ENCODE measurements at places on chromosomes 2 and 18.
A peak's percentile ranks its signal among the peaks of the same experiment; 100 is the strongest.

GRCh38 chr2:209091056-209091455 lies 332.8 kb upstream of the MAP2 start:
- DNase-seq, result no peak

GRCh38 chr2:535222-535621 lies 142.0 kb downstream of the TMEM18 start:
- peak; percentile 5 for DNase-seq

DNA sequence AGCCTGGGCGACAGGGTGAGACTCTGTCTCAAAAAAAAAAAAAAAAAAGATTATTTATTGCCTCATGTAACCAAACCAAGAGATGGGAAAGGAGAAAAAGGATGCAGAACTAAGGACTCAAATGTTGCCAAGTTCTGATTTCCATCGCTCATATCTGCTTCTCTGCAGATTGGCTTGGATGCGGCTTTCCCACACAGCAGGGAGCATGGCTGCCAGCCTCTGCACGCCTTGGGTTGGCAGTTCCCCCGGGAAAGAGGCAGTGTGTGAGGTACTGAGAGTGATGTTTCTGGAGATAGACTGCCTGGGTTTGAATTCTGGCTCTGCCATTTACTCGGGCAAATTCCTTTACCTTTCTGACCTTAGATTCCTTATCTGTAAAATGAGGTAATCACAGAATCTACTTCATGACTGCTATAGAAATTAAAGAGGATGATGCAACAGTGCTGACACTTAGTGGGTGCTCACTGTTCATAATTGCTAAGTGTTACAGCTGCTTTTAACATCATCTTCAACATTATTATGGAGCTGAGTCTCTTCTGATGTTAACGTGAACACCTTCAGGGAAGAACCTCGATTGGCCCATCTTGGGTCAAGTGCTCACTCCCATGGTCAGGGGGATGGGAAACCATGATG lies 68.8 kb downstream of the ACAA2 start:
- no peak for DNase-seq

DNA sequence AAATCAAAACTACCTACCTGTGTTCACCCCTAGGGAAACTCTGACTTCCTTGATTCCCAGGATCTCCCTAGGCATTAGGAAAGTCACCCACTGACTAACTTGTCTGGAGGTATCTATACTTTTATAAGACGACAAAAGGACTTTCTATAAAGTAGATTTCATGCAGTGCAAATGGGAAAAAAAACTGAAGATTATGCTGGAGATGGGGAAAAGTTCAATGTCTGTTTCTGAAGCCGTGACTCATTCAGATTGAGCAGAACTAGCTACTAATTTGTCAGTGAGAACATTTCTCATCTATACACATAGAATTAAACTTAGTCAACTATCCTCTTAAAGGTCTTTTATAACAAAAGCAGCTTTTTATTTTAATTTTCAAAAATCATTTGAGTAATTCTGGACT lies 6.0 kb downstream of the SEPTIN10 start:
- DNase-seq, result no peak

GRCh38 chr18:63152096-63152495 lies 167.5 kb downstream of the BCL2 start:
- no peak for DNase-seq

DNA sequence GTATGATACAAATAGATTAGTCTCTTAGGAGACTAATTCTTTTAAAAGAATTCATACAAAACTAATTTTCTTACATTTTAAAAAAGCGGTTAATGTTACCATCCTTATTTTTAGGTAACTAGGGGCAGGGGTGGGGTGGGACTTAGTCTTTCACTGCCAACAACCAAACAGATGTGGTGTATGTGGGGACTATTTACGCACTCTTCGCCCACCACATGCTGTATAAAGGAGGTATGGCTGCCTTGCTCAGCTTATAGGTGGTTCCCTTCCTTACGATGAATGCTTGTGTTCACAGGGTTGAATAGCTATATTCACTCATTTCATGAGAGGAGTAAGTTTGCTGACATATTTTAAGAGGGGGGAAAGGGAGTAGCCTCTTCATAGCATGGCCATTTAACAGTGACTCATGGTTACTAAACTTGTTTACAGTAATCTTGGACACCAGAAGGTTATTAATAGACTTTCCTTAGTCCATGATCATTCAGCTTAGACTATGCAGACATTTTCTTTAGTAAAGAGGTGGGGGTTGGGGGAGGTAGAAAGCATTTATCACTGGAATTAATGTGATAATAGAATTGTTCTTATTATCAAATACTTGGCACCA lies 61.8 kb downstream of the CAB39 start:
- DNase-seq, result no peak

- no peak for DNase-seq
Observed at GRCh38 chr2:128315829-128316776, 2.6 kb downstream of the HS6ST1 start.

GRCh38 chr18:34913837-34914661 lies 127.2 kb upstream of the MAPRE2 start:
- DNase-seq, result peak; percentile 42

- no peak for DNase-seq
Observed at GRCh38 chr2:48249631-48250473, 280.1 kb upstream of the STON1 start.

DNA sequence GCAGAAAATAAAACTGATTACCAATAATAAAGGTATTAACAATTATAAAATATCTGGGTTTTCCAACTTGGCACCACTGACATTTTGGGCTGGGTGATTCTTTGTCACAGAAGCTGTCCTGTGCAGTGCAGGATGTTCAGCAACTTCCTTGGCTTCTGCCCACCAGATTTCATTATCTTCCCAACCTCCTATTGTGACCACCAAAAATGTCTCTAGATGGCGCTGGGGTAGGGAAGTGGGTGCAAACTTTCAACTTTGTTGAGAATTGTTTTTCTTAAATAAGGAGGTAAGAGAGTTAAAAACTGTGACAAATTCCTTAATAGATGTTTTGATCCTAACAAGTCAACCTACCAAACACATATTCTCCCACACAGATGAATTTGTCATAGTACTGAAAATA lies 90.1 kb downstream of the GAREM1 start:
- DNase-seq, result peak; percentile 31

GRCh38 chr2:171835386-171835785 lies 58.7 kb downstream of the SLC25A12 start:
- no peak for DNase-seq

DNA sequence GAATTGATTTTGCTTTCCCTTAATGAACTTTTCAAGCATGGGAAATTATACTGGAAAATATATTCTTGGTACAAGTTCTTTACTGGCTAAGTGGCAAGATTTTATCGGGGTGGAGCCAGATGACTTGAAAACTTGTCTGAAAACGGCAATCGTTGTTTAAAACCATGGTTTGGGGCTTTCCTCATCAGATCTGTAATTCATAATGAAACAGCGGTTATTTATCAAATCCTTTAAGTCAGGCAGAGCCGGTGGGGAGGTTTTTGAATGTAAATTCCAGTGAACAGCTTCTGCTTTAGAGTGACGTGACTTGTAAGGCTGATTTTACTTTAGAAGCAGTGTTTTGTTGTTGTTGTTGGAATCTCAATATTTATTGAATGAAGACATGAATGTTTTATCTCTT lies 2.6 kb downstream of the SEC11C start:
- DNase-seq, result no peak

DNA sequence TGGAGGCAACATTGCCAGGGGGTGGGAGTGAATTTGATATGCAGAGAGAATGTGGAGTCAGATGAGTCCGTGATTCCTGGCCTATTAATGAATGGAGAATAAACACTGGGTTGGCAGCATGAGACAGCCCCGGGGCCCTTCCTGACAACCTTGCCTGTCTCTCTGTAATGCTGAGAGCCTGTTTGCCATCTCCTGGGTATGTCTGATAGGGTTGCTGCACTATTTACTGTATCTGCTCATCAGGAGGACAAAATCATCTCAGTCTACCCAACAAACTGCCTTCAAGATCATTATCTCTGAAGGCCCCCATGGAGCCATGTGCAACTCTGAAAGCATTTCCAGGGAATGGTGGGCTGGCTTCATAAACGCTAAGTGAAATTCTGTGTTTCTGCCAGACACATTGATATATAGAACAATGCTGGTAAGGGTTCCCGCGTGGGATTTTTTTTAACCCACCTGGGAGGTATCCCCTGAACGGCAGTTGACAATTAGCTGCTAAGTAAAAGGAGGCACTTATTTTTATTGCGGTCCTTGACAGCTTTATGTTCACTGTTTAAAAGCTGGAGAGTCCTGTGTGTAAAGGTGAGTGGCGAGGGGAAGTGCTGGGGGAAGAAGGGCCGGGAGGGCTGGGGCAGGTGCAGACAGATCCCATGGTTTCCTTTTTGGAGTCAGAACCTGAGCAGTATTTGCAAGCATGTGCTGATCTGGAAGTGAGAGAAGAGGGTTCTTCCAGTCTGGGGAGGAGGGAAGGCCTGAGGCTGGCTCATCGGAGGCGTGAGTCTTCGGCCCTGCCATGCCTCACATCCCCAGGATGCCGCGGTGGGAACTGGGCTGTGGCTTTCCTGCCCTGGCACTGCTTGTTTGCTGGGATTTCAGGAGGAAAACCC lies 64.8 kb downstream of the ARHGAP25 start:
- DNase-seq, result no peak

DNA sequence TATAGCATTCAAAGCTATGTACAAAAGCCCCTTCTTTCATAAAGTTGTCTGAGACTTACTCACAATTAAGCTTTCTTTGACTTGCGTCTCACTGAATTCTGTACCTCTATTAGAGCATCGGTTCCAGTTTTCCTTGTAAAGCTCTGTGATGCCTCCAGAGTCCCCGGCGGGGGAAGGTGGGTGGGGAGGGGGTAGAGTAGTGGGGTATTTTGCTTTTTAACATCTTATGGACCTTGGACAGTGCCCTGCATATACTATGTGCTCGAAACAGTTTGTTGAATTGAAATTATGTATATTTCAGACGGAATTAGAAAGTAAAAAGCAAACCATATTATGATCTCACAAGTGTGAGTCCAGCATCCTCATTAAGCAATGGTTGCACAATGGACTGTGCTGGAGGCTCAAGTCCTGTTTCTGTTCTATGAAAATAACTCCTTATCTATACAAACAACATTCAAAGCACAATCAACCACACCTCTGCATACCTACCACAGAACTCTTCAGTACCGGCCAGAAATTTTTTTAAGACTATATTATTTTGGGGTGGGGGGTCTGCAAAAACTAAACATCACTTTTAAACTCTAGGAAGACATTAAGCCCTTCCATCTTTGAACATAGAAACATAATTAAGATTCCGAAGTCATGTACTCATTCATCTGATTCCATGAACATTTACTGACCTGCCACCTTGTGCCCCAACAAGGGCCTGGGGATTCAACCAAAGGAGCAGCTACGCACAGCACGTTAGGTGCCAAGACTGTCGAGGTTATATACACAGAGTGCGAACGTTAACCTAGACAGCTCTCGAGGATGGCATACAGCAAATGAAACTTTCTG lies 908 bp downstream of the STAT1 start:
- DNase-seq, result no peak

- no peak for DNase-seq
Observed at GRCh38 chr18:44536046-44536445, 144.6 kb upstream of the SETBP1 start.

- DNase-seq, result no peak
Observed at GRCh38 chr2:109343460-109343859, 214.5 kb downstream of the SH3RF3 start.

- peak; percentile 22 for DNase-seq
Observed at GRCh38 chr2:135745545-135745944, 3.9 kb downstream of the UBXN4 start.

DNA sequence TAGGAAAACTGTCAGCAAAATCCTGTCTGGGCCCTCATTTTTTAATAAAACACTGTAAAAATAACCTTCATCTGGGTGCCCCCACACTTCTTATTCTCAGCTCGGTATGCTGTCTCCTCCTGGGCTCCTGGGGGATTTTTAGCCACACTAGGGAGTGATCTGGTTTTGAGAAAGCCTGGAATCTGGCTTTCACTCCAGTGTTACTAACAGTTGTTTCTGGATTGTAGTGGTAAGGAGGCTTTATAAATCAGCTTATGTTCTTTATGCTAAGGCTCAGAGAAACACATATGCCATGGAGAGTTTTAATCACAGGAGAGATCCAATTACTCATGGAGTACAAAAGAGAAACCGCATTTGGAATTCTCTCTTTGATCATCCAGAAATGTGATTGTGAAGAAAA lies 744.3 kb upstream of the SOX11 start:
- no peak for DNase-seq

- no peak for DNase-seq
Observed at GRCh38 chr18:11885278-11885947, 22.7 kb downstream of the MPPE1 start.

GRCh38 chr2:66343259-66343658 lies 91.7 kb upstream of the MEIS1 start:
- no peak for DNase-seq

DNA sequence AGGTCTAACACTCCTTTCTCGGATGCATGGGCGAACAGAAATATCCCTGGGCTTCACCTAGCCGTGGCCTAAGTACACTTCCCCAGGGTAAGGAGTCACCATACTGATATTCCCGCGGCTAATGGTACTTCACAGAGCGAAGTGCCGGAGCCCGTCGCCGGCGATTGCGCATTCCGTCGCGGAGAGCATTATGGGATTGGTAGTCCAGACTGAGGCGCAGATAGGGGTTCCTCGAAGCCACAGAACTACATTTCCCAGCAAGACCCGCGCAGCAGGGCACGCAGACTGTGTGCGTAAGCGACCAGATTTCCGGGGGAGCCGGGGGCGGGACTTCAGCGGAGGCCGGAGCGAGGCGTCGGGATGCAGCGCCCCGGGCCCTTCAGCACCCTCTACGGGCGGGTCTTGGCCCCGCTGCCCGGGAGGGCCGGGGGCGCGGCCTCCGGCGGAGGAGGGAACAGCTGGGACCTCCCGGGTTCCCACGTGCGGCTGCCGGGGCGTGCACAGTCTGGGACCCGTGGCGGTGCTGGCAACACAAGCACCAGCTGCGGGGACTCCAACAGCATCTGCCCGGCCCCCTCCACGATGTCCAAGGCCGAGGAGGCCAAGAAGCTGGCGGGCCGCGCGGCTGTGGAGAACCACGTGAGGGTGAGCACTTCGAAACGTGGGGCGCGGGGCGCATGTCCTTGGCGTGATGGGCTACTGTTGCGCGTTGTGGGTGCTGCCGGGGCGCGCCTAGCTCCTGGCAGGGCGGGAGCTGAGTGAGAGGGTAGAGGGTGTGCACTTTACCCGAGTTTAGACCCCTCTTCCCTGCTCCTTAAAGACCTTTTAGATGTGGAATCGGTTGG lies at the start of gene RPIA:
RPIA (plus strand) TSS at position 335 of the 845 bp plus-strand sequence; CDS start at position 361, 26 bp downstream.
- peak; percentile 99 for DNase-seq

DNA sequence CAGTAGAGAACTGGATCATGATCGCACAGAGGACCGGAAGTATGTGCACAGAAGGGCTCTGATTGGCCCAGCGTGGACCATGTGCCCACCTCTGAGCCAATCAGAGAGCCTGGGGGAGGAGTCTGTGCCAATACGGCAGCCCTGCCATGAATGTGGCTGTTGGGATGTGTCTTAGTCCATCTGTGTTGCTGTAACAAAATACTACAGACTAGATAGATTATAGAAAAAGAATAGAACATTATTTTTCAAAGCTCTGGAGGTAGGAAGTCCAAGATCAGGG lies 132.0 kb downstream of the NDUFA10 start:
- no peak for DNase-seq

All from mesendoderm (in vitro differentiated cells).